H1 (cell line): ENCODE measurements at places on chromosomes 1 and 21. TPM values are rescaled to one million over a fixed set of nuclear protein-coding genes. Genes with fewer than 3 reads are reported as not detected.

Gene ANKRD35
- polyA plus RNA-seq, result 1.4 and 1.6 TPM in 2 replicates

Gene SPRR2D
- not detected in 2 replicates for polyA plus RNA-seq

Gene CFHR5
- not detected in 2 replicates for polyA plus RNA-seq

Gene RHD
- polyA plus RNA-seq, result 0.21 and 0.33 TPM in 2 replicates

Gene CD1B
- not detected in 2 replicates for polyA plus RNA-seq

Gene SPRR3
- polyA plus RNA-seq, result not detected in 2 replicates

Gene OLIG1
- 1.2 and 1.4 TPM in 2 replicates for polyA plus RNA-seq

Gene CELF3
- polyA plus RNA-seq, result 1.2 and 1.3 TPM in 2 replicates

Gene CORT
- 0.09 and 0.15 TPM in 2 replicates for polyA plus RNA-seq

Gene KCNN3
- polyA plus RNA-seq, result 3.7 and 4.5 TPM in 2 replicates
